Adipose tissue (tissue), 3 donors: ENCODE measurements at places on chromosomes 16 and 17. TPM values are rescaled to one million over a fixed set of nuclear protein-coding genes. Genes with fewer than 3 reads are reported as not detected.

Gene DHRS11
- polyA plus RNA-seq, result 11.1 TPM

Gene STH
- not detected for polyA plus RNA-seq

Gene ATAD5
- polyA plus RNA-seq, result 0.25 TPM

Gene CCL1
- polyA plus RNA-seq, result not detected

Gene FOXK2
- 11.3 TPM for polyA plus RNA-seq

Gene KRTAP1-5
- 0.07 TPM for polyA plus RNA-seq

Gene KCNG4
- not detected for polyA plus RNA-seq

Gene MT3
- 1.8 TPM for polyA plus RNA-seq

Gene DBNDD1
- 0.82 TPM for polyA plus RNA-seq

Gene CDH13
- polyA plus RNA-seq, result 7.7 TPM

Gene STAC2
- polyA plus RNA-seq, result 0.22 TPM

Gene SEPTIN12
- not detected for polyA plus RNA-seq

Gene SPNS3
- polyA plus RNA-seq, result 0.24 TPM

Gene PDILT
- not detected for polyA plus RNA-seq

Gene SLC25A19
- 12.4 TPM for polyA plus RNA-seq

Gene FBXO39
- 0.10 TPM for polyA plus RNA-seq

Gene LGALS9C
- 0.90 TPM for polyA plus RNA-seq

Gene CD300A
- polyA plus RNA-seq, result 7.2 TPM

Gene MT1M
- 551 TPM for polyA plus RNA-seq

Gene KRTAP1-1
- not detected for polyA plus RNA-seq

Gene SLC22A31
- polyA plus RNA-seq, result 1.1 TPM

Gene CBFA2T3
- 7.7 TPM for polyA plus RNA-seq

Gene BFAR
- 47.2 TPM for polyA plus RNA-seq

Gene ACSM5
- polyA plus RNA-seq, result 16.9 TPM

Gene KCNH6
- not detected for polyA plus RNA-seq

Gene CLN3
- 8.2 TPM for polyA plus RNA-seq

Gene ATP2C2
- polyA plus RNA-seq, result 0.06 TPM

Gene PFAS
- 9.3 TPM for polyA plus RNA-seq

Gene NKD1
- 1.3 TPM for polyA plus RNA-seq

Gene CDH11
- 6.7 TPM for polyA plus RNA-seq

Gene HSD17B2
- not detected for polyA plus RNA-seq

Gene IL4R
- 13.5 TPM for polyA plus RNA-seq

Gene CPHXL2
- polyA plus RNA-seq, result not detected

Gene KCNJ18
- polyA plus RNA-seq, result not detected

Gene AOC3
- 515 TPM for polyA plus RNA-seq
